Non-pigmented ciliary epithelial cell (primary cell): ENCODE measurements at places on chromosomes 11 and 22.

GRCh38 chr11:59898650-59899049, 20.1 kb downstream of the OOSP3 start:
- DNase-seq, result no peak

DNA sequence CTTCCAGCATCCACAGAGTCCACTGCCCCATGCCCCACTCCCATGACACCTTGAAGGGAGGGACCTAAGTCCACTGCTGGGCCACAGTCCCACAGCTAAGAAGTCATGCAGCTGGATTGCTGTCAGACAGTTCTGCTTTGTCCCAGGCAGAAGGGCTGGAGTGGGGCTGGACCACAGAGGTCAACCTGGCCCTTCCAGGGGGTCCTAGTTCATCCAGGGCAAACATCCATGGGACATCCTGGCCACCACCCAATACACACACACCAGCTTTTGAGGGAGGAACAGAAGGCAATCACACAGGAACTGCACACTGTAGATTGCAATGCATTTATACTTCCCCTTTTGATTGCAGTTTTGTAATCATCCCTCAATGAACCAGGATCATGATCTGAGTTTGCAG, 11.3 kb upstream of the APOL4 start:
- no peak for DNase-seq

DNA sequence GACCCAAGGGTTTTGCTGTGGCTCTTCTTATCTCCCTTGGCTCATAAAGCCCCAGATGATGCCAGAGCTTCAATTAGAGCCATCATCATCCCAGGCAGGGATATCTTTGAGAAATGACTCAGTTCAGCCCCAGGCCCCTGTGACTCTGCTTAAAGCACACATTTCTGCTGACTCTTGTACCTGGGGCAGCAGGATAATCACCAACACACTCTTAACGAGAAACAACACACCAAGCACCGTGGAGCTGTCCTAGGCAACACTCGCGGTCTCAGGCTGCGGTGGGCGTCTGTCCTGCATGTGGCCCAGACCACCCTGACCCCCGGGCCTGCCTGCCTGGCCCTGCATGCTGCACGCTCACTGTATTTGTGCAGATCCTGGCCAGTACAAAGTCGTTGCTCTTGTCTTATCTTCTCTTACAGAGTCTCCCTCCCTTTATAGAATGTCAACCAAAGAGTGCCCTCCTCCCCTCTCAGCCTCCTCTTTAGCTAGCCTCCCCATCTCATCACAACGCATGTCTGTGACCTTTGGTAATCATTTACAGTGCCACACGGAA, 114.2 kb upstream of the PARVA start:
- no peak for DNase-seq

DNA sequence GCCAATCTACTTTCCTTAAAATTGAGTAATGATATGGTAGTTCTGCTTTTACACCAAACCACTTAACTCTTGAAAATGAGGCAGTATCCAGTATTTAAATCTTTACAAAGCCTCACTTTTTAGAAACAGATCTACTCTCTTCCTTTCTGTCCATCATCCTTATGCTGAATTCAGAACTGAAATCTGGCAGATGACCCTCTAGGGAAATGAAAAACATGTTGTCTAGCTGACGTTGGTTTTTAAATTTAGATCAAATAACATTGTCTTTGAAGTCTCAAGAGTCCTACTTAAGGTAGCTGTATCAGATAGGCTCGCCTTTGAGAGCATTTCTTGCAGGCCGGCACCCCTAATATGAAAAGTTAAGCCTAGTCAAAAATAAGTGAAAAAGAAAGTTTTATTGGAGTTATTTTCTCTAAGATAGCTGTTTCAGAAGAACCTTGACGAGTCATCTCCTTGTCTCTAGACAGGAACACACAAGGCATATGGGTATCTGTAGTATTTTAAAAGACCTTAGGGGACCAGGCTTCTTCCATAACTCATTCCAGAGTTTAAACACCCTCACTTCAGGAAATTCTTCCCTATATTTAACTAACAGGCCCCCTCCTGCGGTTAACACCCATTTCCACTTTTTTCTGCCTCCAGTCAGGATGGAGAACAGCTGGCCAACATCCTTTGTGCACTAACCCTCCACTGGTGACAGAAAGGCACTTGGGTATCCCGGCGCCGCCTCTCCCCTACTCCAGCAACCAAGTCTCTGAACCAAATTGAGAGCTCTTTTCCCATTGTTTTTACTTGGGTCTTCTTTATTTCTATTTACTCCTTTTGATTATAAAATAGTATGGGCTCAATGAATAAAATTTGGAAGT, 81.2 kb downstream of the WNT11 start:
- no peak for DNase-seq

- DNase-seq, result peak; percentile 40
Measured at GRCh38 chr11:106644824-106645223, 373.5 kb downstream of the GUCY1A2 start.

GRCh38 chr22:35154937-35155387, 89.0 kb downstream of the ISX start:
- peak; percentile 11 for DNase-seq

DNA sequence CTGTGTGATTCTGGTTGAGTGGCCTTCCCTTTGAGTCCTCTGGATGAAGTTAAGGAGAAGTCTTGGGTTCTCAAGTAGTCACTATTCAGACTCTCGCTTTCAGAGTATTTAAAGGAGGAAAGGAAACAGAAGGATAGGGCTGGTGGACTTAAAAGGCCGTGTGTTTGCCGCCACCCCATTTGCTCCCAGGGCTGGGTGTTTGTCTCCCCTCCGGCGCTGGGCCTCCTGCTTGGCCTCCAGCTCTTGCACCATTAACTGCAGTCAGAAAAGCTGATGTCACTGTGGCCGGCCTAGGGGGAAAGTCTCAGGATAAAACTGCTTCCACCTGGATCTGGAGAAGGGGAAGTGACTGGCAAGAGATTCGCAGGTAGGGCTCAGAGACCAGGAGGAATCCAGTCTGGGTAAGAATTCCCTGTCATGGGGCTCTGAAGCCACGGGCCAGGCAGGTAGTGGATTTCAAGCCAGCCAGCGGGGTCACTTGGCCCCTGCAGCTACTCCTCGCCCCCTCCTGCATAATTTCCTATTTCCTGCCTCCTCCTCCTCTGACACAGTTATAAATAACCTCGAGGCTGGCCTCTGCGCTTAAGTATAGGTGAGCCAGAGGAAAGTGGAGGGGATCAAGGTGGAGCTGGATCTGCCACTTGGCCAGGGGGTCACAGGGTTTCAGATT, 17.1 kb downstream of the TIMP3 start:
- DNase-seq, result no peak

DNA sequence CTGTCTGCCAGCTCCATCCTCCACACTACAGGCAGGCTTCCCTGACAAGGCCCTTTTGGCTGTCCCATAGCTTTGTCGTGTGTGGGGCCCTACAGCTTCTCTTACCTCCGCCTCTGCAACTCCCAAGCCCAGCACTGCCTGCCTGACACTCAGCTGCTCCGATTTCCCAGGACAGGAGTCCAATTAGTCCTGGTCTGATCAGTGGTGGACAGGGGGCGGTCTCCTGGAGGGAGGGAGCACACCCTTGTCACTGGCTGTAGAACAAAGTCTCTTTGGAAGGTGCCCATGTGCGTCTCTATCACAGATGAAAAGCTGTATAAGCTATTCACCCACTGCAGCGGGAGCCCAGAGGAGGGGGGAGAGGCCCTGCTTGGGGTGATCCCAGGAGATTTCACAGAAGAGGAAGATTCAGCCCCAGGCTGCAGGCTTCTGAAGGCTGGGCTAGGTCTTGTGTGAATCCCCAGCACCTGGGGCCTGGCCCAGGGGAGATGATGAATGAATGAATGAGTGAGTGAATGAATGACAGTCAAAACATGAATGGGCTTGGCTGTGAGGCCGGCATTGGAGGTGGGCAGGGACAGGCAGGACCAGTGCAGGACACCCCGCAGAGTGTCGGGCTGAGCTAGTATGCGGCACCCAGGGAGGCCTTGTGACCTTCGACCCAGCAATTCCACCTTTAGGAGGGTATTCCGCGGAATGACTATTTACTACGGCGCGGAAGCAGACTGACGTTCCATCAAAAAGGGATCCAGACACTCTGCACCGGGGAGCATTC, 142.4 kb downstream of the CACNA1I start:
- DNase-seq, result no peak

DNA sequence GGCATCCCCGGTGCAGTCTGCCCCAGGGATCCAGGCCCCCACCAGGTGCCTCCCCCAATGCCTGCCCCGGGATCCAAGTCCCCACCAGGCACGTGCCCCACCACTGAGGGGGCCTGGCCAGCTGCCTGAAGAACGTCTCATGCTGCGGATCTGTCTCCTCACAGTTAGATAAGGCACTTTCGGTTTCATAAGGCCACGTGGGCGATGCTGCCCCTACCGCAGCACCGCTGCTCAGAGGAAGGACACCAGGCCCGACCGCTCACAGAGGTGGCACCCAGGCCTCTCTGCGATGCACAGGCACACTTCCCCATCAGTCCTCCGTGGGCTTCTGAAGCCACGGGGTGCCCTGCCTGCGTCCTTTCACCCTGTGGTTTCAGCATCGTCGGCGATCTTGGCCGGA, 68.1 kb upstream of the BID start:
- DNase-seq, result no peak

DNA sequence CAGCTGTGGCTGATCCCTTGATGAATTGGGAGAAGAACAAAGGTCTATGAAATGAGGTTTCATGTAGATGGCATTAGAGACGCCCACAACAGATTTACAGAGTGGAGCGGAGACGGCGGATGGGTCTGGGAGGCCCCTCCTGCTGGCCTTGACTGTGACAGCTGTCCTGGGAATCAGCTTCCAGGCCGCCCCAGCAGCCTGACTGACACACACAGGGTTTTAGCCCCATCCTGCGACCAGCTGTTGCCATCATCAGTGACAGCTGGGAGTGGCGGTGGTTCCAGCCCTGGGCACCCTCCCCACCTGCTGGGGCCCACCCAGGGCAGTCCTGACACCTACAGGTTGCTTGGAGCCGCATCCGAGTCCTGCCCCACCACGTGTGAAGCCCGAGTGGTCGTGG, 64.0 kb upstream of the PPP6R3 start:
- no peak for DNase-seq

DNA sequence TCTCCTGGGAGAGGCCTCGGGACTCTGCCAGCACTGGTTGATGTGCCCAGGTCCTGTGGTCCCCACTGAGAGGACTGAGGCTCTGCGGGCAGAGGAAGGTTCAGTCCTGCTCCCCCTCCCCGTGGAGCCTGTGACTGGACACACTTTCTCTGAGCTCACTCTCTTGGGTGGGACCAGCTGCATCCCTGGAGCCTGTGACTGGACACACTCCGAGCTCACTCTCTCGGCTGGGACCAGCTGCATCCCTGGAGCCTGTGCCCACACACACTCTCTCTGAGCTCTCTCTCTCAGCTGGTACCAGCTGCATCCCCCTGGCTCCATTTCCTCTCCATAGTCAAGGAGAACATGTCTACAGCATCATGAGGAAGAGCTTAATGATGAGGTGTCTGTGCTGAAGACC, 39.5 kb downstream of the TOLLIP start:
- DNase-seq, result no peak

DNA sequence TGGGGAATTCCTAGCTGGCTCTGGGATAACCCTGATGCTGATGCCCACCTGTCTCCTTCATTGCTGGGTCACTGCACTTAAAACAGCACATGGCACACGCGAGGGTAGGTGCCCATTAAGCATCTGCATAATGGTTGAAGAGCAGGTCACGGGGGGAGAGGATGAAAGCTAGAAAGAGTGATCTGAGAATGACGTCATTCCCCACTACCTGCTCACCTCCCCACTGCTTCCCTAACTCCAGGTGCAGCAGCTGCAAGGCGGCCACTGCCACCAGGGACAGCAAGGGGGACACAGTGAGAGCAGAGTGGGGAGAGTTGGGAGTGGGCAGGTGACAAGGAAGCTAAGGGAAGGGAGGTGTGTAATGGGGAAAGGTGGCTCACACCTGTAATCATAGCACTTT, 27.0 kb downstream of the ADA2 start:
- no peak for DNase-seq

DNA sequence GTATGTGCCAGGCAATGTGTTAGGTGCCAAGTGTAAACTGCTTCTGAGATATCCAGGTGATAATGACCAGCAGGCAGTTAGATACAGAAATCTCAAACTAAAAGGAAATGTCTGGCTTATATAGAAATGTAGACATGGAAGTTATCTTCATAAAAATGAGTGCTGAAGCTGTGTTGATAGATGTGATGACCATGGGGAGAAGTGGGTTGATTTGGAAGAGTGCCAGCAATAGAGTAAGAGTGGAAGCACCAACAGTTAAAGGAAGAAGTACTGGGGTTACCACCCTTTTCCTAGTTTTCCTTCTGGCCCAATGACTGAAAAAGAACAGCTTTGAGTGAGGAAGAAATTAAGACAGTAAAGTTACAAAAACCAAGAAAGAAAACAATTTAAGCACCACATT, 68.5 kb downstream of the C2CD3 start:
- no peak for DNase-seq

GRCh38 chr11:3879967-3880542, 24.6 kb downstream of the STIM1 start:
- no peak for DNase-seq

- no peak for DNase-seq
Measured at GRCh38 chr11:132744771-132745170, 787.5 kb downstream of the OPCML start.

DNA sequence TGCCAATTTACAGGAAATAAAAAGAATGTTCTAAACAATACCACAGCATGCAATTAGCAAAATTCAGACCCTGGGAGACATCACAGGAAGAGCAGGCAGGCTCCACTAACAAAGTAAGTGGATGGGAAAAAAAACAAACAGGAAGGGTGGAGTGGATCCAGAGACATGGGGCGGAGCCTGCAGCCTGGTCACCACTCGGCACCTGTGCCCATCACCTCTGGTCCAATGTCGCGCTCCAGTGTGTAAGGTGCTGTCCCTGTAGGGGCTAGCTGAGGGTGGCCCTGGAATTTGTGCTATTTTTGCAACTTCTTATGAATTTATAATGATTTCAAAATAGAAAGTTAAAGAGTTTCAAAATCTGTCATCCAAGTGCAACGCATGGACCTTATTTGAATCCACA, 11.0 kb upstream of the MOB2 start:
- DNase-seq, result no peak

DNA sequence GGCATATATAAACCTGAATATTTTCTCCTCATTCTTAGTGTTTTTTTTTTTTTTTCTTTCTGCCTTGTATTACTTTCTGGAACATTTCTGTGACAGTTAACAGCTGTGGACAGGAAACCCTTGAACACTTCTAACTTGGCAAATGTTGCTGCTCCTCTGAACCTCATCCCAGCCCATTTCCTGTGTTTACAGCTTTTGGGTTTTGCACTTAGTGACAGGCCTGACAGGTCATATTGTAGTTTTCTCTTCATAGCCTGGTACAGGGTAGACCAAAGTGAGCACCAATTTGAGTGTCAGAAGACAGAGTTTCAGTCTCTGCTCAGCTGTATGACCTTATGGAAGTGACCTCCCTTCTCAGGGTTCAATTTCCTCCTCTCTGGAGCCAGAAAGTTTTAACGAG, 91.6 kb downstream of the STIM1 start:
- no peak for DNase-seq
